ENCODE measurements at places on chromosomes 4 and X.

GRCh38 chrX:13005661-13006473, 31.0 kb downstream of the TMSB4X start:
- DNase-seq = no peak

GRCh38 chr4:74308215-74308614, at the start of gene EPGN:
Gene EPGN (plus strand): TSS chr4:74308470. CDS start chr4:74308534, 64 bp downstream.
- DNase-seq = no peak

- no peak for DNase-seq
Observed at GRCh38 chr4:10082047-10082446, 34.6 kb downstream of the WDR1 start.

DNA sequence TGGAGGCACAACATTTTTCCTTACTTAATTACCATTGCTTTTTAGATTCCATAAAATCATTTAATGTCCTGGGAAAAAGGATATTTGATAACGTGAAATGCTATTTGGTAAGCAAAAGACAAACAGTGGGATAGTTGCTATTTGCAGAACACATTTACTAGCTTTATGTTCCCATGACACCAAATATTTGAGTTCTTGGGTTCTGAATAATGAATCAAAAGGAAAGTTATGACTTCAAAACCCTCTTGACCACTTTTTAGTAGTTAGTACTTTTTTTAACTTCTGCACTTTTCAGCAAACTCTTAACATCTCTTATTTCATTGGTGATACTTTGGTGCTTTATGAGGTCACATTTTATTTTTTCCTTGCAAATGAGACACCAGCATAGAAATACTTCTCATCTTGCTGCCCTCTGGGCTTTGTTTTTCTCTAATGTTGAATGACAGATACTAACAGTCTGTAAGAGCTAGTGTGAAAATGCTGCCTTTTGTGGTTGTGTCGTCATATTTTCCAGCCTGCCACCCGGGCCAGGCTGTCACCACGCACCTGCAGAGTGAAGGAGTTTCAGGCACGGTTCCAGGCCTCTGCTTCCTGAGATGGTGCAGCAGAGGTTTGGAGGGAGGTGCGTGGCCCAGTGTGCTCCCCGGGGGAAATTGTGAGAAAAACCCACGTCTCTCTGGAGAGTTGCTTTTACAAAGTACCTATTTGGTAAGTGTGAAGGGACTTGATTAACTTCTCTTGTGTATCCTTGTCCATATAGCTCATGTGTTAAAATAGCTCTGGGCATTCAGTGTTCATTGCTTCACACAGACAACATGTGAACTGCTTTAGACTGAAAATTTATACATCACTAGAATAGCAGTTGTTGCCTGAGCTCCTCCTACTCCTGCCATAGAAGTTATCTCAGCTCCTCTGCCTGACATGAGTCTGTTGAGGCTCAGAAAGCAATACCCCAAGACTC, 34.7 kb downstream of the MSL3 start:
- no peak for DNase-seq

DNA sequence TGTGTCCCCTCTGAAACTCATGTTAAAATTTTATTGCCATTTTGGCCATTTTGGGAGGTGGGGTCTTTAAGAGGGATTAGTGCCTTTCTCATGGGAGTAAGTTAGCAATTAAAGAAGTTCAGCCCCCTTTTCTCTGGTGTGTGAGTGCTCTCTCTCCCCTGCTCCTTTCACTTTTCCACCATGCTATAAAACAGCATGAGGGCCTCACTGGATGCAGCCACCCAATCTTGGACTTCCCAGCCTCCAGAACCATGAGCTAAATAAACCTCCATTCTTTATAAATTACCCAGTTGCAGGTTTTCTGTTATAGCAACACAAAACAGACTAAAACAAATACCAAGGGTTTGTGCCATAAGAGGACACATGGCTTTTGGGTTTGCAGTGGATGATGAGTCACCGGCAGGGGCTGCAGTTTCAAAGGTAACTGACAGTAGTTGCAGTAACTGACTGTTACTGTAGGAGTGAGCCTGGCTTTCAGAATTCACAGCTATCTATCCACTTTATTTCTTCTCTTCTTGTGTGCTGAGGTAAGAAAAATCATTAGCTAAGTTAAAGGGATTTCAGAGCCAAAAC, 121.5 kb downstream of the PPEF1 start:
- DNase-seq = no peak

DNA sequence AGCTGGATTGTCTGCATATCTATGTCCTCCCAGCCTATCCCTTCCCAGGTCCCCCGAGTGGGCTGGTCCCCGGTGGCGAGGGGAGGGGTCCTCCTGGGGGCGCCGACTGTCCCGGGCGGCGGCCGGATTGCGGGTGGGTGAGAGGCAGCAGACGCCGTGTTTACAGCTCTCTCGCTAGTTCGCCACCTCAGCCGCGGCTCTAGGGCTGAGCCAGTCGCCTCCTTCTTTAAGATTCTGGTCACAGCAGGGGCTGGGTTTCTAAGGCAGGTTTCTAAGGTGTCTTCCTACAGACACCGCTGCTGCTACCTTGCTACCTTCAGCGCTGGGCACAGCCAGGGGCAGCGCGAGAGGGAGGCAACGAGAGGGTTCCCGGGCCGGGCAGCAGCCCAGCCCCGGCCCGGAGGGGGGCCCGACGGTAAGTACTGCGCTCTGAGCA, 57.2 kb downstream of the FRMPD3 start:
- DNase-seq = no peak

- no peak for DNase-seq
Observed at GRCh38 chrX:1535241-1536041, 1.5 kb downstream of the P2RY8 start.

DNA sequence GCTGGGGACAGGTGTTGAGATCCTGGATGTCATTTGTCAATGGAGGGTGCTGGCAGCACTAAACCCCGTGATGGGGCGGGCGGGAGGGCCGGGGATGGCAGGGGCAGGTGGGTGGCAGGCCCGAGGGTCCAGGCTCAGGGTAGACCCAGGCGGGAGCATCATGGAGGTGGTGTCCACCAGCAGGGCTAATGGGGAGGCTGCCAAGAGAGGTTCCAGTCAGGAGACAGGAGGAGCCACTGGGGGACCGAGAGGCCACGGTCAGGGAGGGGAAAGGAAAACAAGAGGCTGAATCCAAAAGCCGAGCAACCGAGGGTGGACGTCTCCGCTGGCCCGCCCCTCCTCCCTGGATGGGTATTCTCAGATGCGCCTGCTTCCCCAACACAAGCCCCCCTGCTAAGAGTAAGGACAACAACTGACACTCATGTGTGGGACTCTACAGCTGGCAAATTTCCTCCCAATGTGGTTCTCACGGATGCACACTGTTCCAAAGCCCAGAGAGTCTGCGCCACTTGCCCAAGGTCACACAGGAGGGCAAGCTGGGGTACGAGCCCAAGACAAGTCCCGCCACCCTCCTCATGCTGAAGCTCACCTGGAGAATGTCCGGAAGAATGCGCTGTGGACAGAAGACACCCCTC, 132.0 kb downstream of the CPZ start:
- no peak for DNase-seq

DNA sequence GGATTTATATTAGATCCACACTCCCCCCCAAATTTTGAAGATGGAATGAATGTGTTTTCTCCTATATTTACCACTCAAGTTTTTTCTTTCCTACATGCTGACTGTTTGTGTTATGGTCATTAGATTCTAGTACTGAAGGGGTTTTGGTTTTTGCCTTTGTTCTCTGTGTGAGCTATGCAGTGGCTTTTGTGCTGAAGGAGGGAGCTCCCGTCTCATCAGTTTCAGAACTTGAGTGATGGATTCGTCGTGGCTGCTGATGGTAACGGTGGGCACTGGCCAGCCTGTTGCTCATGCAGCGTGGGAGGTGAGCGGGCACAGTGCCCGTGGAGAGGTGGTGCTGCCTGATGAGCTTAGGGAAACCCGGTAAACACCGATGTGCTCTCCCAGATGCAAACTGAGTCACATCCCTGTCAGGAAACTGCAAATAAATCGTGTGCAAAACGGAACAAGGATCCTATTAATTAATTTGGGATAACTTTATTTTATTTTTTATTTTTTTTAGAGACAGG, 101.5 kb downstream of the SORBS2 start:
- no peak for DNase-seq

DNA sequence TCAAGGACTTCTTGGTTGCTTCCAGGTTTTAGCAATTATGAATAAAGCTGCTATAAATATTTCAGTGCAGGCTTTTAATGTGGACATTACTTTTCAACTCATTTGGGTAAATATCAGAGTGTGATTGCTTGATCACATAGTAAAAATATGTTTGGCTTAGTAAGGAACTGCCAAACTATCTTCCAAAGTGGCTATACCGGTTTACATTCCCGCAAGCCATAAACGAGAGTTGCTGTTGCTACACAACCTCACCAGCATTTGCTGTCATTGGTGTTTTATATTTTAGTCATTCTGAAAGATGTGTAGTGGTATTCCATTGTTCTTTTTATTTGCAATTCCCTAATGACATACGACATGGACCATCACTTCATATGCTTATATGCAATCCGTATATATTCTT, 30.9 kb upstream of the SPOCK3 start:
- no peak for DNase-seq

- no peak for DNase-seq
Observed at GRCh38 chr4:78818530-78819079, 42.5 kb downstream of the BMP2K start.

DNA sequence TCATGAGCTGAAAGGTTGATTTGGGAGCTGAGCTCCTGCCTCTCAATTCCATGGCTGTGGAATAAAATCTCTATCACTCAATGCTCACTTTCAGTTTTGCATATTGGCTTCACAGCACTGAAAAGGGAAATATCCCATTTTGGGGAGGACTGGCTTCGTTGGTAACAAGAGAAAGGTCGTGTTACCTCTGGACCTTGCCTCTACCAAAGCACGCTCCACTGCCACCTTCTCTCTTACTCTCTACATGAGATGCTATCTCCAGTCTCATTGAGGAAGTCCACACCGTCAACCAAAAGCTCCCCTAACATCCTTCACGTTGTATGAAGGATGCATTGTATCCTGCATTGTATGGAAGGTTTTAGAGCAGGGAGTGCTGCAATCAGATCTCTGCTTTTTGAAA, 195.0 kb upstream of the LDB2 start:
- DNase-seq = no peak

- no peak for DNase-seq
Observed at GRCh38 chr4:26020083-26020668, 106.2 kb downstream of the SMIM20 start.

- no peak for DNase-seq
Observed at GRCh38 chr4:9835430-9835829, 54.0 kb downstream of the DRD5 start.

DNA sequence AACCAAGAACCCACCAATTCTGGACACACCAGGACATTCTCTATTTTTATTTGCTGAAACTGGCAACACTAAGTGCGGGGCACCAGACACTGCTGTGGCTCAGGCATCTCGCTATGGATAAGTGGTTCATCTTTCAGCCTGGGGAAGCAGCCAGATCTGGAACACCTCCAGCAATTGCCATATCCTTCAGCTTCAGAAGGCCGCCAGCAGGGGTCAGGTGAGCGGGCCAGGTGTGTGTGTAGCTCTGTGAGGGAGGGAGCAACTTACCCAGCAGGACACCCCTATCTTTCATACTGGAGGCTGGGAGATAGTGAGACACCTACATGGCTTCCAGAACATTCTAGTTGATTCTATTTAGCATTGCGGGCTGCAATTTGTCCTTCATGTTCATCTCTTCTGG, 57.0 kb upstream of the GBA3 start:
- no peak for DNase-seq

GRCh38 chr4:36997727-36998126, 246.8 kb upstream of the NWD2 start:
- no peak for DNase-seq

DNA sequence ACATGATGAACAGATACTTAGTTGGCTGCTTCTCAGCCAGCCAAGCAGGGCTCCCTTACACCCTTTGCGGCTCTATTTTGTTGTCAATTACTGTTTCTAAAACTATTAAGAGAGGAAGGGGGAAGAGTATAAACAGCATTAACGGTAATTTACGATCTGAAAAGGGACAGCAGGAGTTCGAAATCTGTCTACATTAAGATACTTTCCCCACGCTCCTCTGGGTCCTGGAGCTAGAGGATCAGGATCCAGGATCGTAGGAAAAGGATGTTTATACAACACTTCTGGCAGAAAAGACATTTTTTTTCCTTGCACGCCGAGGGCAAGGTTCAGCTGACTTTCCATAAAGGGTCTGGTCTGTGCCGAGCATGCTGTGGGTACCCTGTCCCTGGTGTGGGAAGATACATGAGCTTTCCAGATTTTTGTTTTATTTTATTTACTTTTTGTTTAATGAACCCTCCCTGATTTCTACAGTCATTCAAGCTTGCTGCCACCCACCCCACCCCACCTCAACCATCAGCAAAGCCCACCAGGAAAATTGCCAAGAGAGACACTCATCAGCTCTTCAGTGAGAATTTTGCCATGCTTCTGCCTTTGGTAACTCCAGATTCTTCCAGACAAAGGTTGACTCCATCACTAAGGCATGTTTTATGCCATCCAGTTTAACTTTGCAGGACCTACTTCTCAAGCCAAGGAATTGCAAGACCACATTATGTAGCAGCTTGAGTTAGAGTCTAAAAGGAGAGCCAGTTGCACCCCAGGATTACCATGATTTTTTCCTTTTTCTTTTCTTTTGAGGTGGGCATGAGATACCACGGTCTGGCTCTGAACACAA, 188.1 kb downstream of the QDPR start:
- DNase-seq = no peak
